ENCODE measurements at places on chromosomes 16 and 17.

GRCh38 chr17:40293363-40293762, 5.7 kb downstream of the CDC6 start:
- DNase-seq = no peak

GRCh38 chr16:1408171-1408837, 6.2 kb downstream of the UNKL start:
- peak; percentile 97 for DNase-seq

DNA sequence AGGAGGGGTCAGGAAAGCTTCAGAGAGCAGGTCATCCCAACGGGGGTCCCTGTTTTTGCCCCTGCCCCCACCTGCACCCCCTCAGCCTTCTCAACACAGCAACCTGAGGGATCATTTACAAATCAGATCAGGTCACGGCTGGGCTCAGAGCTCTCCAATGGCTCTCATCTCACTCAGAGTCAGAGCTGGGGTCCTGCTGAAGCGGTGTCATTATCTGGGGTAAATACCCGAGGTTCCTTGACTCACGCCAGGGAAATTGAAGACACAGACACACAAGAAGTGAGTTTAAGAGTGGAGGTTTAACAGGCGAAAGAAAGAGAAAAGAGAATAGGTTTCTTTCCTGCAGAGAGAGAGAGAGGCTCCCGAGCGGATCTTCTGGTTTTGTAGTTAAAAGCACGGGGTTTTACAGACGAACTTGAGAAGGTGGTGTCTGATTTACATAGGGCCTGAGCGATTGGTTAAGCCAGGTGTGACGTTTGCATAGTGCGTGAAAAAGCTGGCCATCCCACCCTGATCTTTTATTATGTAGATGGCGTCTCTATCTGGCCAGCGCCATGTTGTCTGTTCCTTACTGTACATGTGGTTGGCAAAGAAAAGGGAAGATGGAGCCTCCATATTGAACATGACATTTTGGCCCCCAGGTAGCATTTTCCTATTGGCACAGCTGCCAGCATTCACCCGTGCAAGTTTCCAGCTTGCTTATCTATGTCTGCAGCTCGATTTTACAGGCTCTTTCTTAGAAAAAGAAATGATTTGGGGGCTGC, 51.4 kb downstream of the WSB1 start:
- no peak for DNase-seq

DNA sequence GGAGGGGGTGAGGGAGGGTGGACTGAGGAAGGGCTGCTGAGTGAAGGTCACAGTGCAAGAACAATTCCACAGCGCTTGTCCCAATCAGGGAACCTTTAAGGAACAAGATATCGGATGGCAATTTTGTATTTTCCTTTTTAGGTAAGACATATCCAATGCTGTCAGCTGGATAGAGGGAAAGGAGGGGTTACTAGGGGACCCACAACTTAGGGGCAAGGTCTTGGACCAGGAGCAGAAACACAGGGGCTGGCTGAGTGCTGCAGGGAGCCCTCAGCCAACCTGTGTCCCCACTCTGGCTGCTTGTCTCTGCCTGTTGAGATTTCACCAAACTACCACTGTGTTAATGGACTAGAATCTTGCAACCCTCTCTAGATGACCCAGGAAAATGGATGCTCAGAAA, 47.6 kb downstream of the AKAP1 start:
- no peak for DNase-seq

- no peak for DNase-seq
Observed at GRCh38 chr17:77441940-77442339, 301.2 kb downstream of the SEC14L1 start.

GRCh38 chr16:30535106-30535776, 583 bp upstream of the ZNF747 start:
- DNase-seq = no peak

DNA sequence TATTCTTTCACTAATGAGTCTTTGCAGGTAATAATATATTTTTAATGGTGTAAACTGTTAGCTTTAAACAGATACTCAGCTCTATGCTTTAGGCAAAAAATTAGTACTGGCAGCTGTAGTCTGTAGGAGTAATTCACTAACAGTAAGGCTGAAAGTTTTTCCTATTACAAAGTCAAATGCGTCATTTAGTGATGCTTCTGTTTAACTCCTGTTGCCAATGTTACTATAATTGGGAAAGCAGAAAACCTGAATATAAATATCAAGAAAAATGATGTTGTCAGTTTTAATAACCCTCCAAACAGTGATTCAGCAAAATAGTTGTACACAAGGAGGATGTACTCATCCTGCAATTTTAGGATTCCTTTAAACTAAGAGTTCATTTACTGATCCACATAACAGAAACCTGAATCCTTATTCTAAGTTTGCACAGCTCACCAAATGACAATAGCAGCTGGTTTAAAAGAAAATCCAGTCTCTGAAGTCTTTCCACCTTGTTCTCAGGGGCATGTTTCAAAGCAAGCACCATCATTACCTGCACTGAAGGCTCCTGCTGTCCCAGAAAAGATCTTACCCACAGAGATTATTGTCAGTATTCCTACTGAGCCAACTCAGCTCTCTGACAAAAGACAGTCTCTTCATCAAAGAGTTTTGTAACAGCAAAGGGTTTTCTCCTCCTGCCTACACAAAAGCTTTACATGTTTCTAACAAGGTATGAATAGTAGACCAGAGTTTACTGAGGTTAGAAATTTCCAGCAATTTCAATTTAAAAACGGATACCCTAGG, 4.2 kb downstream of the CDR2 start:
- DNase-seq = no peak

GRCh38 chr17:76083536-76084182, 4.7 kb downstream of the ZACN start:
- no peak for DNase-seq

GRCh38 chr16:79137426-79137939, 463.1 kb downstream of the MAF start:
- DNase-seq = no peak

DNA sequence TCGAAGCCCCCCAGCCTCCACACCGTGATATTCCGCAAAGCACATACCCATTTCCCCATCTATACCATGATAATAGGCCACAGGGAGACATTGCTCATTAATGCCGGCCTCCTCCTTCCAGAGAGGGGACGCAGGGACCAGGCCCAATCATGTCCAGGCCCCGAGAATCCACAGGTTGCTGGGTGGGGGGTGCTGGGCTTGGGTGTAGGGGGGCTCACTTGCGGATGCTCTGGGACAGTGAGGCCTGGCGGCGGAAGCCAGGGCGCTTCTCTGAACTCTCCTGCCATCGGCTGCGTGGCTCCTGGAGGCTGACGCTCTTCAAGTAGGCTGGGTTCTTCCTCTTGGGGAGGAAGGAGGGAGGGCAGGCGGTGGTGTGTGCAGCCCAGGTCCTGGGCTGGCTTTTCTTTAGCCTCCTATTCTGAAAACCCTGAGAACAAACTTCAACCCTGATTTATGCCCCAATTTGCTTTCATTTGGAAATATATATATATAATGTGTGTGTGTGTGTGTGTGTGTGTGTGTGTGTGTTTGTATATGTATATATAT, 12.2 kb downstream of the AANAT start:
- peak; percentile 51 for DNase-seq

DNA sequence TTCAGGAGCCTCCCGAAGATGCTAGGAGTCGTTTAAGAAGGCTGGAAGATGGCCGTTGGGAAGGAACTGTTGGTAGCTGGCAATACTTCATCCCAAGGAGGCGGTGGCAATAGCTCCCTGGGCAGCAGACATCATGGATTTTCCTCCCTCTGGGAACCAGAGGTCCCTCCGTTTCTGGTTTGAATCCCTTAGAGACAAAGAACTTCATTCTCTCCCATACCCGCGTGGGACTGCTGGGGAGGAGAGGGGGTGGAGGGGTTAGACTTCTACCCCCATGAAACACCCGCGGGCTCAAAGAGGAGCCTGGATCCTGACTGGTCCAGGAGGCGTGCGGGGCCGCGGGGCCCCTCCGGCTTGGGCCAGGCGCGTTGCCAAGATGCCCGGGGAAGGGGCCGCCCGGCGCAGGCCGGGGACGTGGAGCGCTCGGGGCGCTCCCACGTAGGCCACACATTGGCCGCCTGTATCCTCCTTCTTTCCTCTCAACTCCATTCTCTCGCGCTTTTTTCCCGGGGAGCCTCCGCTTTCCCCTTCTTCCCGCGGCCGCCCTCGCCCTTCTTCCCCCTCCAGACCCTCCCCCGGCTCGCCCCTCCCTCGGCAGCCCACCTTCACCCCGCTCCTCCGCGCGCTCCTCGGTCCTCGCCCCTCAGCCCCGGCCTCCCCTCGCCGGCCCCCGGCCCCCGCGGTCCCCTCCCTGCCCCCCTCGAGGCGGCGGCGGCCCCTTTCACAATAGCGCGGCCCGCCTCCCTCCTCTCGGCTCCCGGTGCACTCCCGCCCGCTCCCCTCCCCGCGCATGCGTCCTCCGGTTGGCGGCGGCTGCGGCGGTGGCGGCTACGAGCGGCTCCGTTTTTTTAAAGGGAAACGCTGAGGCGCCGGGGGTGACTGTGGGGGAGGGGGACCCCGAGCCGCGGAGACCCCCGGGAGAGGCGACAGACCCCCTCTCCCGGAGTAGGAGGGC, at the start of gene MSL1:
TSS of gene MSL1 (plus strand) at position 791 of the 955 bp plus-strand sequence. CDS start 642 bp downstream, outside the sequence.
- DNase-seq = peak; percentile 85

DNA sequence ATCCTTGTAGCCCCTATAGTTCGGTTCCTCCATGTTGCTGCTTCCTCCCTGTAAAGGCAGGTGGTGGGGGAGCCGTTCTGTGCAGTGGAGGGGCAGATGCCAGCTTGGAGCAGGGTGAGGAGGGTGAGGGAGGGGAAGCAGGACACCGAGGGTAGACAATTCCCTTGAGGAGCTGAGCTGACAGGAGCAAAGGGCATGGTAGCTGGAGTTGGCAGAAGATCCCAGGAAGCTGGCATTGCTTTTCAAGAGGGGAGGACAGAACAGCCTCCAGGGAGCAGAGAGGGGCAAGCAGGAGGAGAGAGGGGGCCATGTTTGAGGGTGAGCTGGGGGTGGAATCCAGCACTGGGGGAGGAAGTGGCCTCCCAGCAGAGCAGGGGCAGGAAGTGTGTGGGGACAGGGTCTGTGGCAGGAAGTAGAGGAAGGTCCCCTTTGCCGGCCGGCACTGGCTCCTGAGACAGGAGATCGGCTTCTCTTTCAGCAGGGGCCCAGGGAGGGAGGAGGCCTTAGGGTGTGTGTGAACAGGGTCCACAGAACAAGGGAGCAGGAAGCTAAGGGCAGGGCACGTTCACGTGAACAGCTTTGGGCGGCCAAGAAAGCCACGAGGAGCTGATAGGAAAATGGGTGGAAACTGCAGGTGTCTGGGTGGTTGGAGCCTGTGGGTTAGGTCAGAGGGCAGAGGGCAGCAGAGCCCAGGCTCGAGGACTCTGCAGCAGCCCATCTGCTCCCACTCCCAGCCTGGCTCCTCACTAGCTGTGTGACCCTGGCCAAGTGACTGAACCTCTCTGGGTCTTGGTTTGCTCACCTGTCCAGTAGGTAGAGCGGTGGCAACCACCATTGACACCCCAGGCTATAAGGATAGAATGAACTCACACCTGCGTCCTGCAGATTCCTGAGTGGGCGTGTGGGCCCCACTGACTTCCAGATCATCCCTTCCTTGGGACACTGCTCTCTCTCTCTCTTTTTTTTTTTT, 17.5 kb upstream of the SPNS2 start:
- peak; percentile 29 for DNase-seq

DNA sequence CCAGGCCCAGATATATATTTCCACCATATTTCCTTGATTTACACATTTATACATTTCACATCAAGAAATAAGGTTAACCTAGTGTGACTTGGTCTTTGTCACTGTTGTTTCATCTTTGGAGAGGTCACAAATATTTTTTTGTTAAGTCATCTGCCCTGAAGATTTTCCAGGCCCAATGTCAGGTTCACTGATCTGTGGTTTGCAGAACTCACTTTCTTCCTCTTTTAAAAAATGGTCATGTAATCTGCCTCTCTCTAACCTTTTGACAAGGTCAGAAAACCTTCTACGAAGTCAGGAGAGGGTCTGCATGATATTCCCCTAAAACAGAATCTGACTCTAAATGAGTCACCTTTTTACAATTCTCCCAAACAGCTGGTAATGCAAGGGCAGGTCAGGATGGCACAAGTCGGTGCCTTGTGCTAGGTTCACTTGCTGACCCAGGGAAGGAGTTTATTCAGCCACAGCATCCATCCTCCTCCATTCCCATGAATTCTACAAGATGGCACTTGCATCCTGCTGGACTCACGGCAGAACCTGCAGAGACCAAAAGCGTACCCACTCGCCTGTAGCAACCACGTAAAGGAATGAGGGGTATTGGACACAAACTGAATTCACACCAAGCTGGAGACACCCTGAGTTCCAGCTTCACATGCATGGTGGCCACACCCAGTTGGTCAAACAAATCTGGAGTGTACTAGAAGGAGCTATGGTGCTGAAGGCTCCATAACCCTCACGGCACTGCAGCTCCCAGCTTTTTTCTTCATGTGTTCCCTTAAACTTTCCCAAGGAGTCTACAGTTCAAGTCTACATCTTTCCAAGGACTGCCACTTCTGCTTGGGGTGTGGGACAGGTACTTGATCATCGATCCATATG, 1.6 kb upstream of the KIAA0513 start:
- peak; percentile 78 for DNase-seq

GRCh38 chr17:7072406-7072805, 7.6 kb downstream of the CLEC10A start:
- DNase-seq = no peak

- DNase-seq = no peak
Observed at GRCh38 chr16:85682516-85682915, 6.2 kb downstream of the GINS2 start.

GRCh38 chr17:44297975-44298374, 10.4 kb upstream of the RUNDC3A start:
- DNase-seq = no peak

DNA sequence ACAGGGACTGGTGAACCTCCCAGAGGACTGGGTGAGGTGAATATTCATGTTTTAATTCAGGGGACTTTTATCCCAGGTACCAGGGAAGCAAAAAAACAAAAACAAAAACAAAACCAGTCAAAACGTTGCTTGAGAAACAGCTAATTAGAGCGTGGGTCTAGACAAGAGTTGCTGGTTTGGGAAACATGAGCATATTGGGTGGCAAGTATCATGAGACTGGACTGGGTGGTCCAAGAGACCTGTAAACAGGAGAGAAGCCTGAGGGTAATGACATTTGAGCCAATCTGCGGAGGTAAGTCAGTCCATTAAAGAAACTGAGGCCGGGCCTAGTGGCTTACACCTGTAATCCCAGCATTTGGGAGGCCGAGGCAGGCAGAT, 11.5 kb upstream of the BPTF start:
- no peak for DNase-seq

GRCh38 chr16:71894229-71894920, 956 bp upstream of the IST1 start:
- DNase-seq = peak; percentile 78

GRCh38 chr17:47106130-47106529, 83.0 kb downstream of the CDC27 start:
- DNase-seq = no peak

DNA sequence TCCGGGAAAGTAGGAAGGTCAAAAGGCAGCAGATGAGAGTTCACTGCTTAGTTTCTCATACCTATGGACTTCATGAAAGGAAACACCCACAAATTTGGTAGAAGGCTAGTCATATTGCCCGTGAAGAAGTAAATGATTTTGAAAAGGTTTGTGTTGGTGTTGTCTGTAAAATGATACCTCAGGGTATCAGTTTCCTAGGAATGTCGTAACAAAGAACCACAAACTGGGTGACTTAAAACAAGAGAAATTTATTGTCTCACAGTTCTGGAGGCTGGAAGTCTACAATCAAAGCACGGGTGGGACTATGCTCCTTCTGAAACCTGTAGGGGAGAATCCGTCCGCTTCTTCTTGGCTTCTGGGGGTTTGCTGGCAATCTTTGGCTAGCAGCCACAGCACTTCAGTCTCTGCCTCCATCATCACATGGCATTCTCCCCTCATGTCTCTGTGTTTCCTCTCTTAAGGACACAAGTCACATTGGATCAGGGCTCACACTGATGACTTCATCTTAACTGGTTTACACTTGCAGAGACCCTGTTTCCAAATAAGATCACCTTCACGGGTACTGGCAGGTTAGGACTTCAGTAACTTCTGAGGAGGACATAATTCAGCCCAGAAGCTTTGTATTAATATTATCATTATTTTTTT, 2.0 kb upstream of the NAE1 start:
- no peak for DNase-seq
